ENCODE measurements at places on chromosomes 5 and 9.

DNA sequence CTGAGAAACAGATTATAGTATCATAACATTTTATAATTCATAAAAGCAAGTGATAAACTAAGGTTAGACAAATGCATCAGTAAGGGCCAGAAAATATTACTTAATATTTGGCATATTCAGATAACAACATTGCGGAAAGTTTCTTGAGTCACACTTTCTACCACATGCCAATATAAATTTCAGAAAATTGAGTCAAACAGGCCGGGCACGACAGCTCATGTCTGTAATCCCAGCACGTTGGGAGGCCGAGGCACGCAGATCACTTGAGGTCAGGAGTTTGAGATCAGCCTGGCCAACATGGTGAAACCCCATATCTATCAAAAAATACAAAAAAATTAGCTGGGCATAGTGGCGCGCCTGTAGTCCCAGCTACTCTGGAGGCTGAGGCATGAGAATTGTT is 47.1 kb downstream of the SLC38A9 start:
- no peak for DNase-seq

DNA sequence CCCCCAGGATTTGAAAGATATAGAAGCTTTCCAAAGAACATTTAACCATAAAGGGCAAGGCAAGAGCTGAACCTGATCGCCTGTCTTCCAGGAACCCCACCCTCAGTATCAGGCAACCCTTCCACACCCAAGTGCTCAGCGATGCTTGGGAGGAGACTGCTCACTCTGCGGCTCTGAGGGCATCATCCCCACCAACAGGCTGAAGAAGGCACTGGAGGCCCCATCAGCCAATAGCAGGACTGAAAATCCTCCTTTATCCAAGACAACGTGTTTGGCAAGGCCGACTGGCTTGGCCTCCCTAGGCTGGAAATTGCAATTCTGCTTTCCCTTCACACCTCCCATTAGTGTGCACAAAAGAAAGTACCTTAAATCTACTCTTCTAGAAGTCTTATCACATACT is 1.4 kb upstream of the PPP2CA start:
- peak; percentile 60 for DNase-seq

GRCh38 chr5:167820101-167820990 is 471.1 kb upstream of the WWC1 start:
- no peak for DNase-seq

GRCh38 chr9:92463984-92464383 is 18.3 kb downstream of the ASPN start:
- peak; percentile 79 for DNase-seq

- DNase-seq, result no peak
Measured at GRCh38 chr9:32171339-32171738, 213.1 kb upstream of the ACO1 start.

DNA sequence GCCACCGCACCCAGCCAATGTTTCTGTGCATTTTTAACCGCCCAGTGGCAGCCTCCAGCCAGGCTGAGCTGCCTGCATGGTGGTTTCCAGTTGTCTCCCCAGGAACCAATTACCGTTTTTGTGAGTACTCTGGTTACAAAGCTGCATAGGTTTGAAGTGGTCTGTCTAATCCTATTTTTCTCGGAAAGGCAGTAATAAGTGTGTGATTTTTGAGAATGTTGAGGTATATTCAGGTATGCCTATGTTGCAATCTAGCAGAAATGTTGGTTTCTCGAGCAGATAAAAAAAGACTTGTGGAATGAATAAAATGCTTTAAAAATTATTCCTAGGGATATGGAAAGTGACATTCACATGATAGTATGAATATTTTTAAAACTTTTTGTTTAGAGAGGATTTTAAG is 41.5 kb upstream of the ANKH start:
- no peak for DNase-seq

GRCh38 chr9:35180801-35181200 is 19.0 kb downstream of the UNC13B start:
- no peak for DNase-seq

- DNase-seq, result no peak
Measured at GRCh38 chr5:127419683-127420257, 97.7 kb upstream of the PRRC1 start.

DNA sequence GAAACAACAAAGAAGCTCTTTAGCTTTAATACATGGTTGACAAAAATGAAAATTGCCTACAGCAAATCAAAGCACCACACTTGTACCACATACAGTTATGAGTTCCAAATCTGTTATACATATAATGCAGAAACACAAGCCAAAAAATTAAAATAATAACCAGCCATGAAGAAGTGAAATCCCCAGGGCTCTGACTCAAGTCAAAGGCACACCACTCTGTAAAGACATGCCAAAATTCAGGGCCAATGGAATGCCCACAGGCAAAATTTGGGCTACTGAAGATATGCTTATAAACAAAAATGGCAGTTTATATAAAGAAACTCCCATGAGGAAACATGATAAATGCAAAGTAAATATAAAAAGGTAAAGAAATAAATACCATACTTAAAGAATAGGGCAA is 29.0 kb downstream of the THBS4 start:
- no peak for DNase-seq

GRCh38 chr9:20538092-20538491 is 84.2 kb downstream of the MLLT3 start:
- DNase-seq, result no peak

- DNase-seq, result no peak
Measured at GRCh38 chr5:91217859-91218258, 165.3 kb downstream of the ARRDC3 start.

GRCh38 chr5:135979510-135979909 is 24.7 kb upstream of the LECT2 start:
- DNase-seq, result no peak

GRCh38 chr5:137357436-137357835 is 141.7 kb downstream of the SPOCK1 start:
- DNase-seq, result no peak

GRCh38 chr5:149724130-149724840 is 5.8 kb upstream of the PPARGC1B start:
- no peak for DNase-seq

DNA sequence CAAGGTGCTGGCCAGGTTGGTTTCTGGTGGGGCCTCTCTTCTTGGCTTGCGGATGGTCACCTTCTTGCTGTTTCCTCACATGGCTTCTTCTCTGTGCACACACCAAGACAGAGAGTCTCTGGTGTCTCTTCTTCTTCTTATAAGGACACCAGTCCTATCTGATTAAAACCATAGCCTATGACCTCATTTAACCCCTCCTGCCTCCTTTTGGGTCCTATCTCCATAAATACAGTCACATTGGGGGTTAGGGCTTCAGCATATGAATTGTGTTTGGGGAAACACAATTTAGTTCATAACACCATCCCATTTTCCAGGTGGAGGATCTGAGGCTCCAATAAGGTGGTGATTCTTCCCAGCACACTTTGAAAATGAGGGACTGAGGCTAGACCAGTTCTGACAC is 80.4 kb downstream of the SPRY4 start:
- no peak for DNase-seq

DNA sequence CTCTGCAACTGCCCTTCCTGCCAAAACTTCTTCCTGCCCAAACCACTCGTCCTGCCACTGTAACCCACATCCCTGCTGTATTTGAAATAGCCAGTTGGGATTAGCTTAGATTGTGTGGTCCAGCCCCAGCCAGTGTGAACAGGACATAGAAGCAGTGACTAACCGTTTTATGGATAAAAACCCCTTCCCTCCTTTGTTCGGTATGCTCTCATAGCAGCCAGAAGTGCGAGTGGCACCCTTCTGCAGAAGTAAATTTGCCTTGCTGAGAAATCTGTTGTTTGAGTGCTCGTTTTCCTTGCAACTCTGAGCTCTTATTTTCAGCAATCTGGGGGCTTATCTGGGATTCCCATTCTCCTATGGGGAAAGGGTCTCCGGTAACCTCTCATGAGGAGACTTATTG is 470.0 kb downstream of the PRDM9 start:
- no peak for DNase-seq

GRCh38 chr9:27248702-27249101 is 48.2 kb downstream of the EQTN start:
- no peak for DNase-seq

Measured in kidney tubule cell (primary cell).